ENCODE measurements at places on chromosomes 2 and 18.

GRCh38 chr2:37706334-37707183 lies 35.1 kb upstream of the CDC42EP3 start:
- DNase-seq, result no peak

GRCh38 chr2:229456091-229456490 lies 185.0 kb upstream of the PID1 start:
- no peak for DNase-seq

DNA sequence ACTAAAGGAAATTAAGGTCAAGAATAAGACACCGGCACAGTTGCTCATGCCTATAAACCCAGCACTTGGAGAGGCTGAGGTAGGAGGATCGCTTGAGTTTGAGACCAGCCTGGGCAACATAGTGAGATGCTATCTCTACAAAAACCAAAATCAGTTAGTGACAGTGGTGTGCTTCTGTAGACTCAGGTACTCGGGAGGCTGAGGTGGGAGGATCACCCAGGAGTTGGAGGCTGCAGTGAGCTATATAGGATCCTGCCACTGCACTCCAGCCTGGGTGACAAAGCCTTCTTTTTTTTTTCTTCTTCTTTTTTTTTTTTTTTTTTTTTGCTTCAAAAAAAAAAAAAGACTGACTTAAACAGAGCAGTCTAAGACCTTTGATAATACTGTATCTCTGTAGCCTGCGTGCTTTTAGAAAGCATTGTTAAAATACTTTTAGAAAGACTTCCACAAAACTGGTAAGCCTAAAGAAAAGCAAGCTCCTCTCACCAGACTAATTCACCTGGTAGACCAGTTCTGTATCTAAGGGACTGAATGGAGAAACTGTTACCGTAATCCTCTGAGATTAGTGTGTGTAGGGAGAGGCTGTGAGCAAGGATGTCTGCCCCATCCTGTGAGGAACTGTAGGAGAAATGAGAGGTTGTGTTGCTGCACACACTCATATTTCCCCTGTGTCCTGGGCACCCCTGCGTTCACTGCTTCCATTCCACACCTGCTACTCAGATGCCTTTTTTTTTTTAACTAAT lies 10.8 kb downstream of the RAB12 start:
- DNase-seq, result no peak

- DNase-seq, result no peak
Measured at GRCh38 chr2:99156891-99157290, 2.1 kb downstream of the LIPT1 start.

- no peak for DNase-seq
Measured at GRCh38 chr18:12839057-12839525, 44.9 kb downstream of the PTPN2 start.

GRCh38 chr2:69993708-69994107 lies 32.3 kb upstream of the ASPRV1 start:
- DNase-seq, result no peak

GRCh38 chr2:218081063-218081462 lies 12.0 kb downstream of the RUFY4 start:
- no peak for DNase-seq

DNA sequence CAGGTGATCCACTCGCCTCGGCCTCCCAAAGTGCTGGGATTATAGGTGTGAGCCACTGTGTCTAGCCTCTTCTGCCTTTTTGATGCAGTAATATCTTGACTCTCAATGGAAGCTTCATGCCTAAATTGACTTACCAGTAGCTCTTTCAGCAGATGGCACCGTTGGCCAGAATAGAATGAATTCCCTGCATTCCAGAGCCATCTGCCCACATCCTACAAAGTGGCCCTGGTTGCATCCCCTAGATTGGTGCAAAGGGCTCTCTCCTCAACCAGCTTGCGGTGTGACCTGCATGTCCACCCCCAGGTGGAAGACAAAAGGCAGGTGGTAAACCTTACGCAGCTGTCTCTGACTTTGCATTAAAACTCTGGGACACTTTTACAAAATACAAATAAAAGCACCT lies 4.4 kb upstream of the PARD6G start:
- no peak for DNase-seq

DNA sequence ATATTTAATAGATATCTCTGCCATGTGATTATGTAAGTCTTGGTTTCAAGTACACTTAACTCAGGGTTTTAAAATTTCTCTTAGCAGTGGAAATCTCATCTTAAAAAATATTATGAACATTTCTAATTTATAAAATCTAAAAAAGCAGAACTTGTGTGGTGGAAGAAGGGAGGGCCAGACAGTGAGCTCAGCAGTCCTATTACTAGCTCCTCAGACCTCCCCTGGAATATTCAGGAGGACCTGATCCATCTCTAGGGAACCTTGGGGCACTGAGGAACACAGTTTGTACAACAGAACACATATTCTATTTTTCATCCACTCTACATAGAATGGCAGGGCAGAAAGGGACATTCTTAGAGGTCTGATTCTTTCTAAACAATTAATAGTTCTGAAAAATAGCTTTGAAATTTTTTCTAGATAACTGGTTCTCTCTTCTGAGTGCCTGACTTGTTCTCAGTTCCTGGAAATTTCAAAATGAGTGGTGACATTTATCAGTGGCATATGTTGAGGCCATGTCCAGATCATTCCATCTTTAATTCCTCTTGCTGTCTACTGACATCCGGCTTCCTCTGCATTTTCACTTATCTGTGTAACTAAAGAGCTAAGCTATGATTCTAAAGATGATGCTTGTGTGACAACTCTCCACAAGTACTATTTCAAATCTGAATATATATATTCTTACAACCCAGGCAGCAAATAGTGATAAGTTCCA lies 8.2 kb upstream of the MAP4K4 start:
- no peak for DNase-seq

DNA sequence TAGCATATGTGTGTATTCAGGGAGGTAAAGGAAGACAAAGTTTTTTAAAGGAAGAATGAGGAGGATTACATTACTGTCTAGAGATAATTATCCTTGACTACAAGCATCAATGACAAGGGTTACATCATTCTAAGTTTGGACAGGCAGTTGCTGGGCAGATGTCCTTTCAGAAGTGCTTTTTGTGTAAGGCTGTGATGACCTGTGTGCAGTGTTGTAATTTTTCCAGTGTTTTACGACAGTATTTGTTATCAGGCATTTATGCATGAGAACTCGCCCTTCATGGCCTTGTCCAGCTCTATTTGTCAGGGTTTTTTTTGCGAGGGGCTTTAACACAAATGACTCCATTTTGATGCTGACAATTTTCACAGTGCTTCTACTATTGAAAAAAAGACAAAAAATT lies 658.3 kb upstream of the NXPH2 start:
- DNase-seq, result no peak

DNA sequence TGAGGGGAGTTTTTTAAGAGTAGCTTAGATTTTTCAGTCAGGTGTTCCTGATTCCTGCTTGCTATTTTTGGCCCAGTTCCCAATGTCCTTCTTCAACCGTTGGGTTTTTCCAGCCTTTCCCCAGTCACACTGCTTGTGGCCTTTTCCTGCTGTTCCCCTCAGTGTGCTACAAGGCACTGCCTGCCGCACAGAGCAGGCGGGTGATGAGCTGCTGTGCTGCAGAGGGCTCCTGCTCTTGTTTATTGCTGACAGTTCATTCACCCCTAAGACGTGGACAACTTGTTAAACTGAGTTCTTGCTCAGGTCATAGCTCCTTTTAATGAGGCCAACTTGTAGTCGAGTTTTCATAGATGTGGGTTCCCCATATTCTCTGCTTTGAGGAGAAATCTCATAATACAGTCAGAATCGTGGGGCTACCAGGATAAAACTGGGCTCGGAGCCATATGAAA lies 20.6 kb downstream of the EIF4E2 start:
- no peak for DNase-seq

DNA sequence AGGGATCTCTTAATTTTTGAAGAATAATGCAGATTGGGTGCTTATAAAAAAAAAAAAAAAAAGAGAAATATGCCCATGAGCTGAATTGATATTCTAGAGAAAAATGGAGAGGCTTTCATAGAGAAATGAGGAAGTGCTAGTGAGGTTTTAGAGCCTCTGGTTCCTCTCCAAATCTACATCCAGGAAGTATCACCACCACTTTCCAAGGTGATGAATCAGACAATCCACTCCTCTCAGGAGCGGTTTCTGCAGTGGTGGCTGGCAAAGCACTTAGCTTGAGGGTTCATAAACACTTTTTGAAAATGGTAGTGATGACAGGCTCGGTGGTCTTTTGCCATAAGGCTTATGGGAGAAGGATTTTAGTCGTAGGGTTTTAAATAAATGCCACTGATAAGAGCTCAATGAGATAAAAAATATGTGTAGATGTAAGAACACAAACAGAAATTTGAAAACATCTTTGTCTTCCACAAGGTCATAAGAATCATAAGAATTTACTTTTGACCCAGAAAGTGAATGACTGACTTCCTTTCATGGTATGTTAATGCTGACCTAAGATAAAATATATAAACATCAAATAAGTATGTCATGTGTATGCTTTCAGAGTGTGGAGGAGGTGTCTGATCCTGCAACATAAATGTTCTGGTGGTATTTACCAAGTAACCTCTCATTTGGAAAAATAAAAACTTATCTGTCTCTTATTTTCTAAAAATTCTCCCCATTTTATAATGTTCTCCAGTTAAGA lies 42.1 kb upstream of the DSG1 start:
- no peak for DNase-seq

GRCh38 chr2:104790100-104790811 lies 63.7 kb upstream of the POU3F3 start:
- no peak for DNase-seq

DNA sequence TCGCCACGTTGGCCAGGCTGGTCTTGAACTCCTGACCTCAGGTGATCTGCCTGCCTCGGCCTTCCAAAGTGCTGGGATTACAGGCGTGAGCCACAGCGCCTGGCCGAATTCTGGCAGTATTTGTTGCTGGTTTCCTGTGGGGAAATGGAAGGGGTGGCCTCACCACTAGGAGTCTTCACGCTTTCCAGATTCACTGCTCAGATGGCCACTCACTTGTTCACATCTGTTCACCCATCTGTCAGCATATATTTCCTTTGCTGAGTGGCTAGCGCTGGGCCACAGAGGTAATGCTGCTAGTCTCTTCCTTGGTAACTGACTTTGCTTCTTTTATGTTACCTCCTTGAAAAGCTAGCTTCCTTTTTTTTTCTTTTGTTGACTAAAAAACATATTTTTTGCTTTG lies 27.2 kb downstream of the TMEM177 start:
- DNase-seq, result no peak

GRCh38 chr2:17182399-17182798 lies 335.8 kb downstream of the RAD51AP2 start:
- no peak for DNase-seq

DNA sequence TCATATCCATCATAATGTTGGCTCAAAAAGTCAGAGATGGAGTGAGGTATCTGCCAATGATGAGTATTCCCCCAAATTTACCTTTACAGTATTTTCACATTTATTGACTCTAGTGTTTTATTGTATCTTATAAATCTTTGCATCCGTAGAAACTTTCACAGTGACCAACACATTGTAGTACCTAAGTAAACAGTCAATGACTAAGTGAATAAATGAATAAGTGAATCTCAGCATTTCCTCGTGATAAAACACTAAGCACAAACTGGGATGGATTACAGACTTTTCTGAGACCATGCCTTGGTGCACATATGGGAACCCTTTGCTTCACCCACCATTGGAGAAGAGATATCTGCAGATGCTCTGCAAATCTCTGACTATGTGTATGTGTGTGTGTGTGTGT lies 429.9 kb downstream of the NR4A2 start:
- DNase-seq, result no peak

All from CMK (cell line).